ENCODE measurements at places on chromosomes 5 and 9.

DNA sequence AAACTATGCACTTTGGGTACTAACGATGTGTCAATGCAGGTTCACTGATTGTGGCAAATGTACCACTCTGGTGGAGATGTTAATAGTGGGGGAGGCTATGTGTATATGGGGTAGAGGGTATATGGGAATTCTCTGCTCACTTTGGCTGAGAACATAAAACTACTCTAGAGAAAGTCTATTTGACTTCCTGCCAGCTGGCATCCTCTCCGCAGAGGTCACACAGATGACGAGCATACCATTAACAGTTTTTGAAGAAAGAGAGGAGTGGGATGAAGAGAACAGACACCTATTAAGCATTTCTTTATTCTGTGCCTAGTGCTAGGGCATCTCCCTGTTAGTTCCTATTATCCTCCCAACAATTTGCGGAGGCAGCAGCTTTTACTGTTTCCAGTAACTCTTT is 58.4 kb upstream of the TRIM32 start:
- no peak for DNase-seq

DNA sequence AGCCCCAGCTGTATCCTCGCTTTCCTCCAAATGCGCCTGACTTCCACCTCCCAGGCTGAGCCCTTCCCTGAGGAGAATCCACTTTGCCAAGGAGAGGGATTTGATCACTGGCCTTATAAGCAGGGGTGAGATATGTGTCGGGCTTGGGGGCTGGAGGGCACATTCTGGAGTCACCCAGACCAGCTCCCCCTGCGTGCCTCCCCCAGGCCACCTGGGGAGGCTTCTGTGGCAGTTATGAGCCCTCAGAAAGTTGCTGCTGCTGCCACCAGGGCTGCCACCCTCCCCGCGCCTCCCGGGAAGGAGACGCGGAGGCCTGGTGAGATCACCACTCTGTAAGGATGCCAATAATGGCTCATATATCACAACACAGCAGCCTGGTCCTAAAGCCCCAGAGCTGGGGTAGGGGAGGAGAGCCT is 211.5 kb downstream of the PAPPA start:
- no peak for DNase-seq

GRCh38 chr9:7234144-7234543 is 476.4 kb downstream of the KDM4C start:
- no peak for DNase-seq

- no peak for DNase-seq
Measured at GRCh38 chr9:7802666-7803065, 3.1 kb upstream of the DMAC1 start.

DNA sequence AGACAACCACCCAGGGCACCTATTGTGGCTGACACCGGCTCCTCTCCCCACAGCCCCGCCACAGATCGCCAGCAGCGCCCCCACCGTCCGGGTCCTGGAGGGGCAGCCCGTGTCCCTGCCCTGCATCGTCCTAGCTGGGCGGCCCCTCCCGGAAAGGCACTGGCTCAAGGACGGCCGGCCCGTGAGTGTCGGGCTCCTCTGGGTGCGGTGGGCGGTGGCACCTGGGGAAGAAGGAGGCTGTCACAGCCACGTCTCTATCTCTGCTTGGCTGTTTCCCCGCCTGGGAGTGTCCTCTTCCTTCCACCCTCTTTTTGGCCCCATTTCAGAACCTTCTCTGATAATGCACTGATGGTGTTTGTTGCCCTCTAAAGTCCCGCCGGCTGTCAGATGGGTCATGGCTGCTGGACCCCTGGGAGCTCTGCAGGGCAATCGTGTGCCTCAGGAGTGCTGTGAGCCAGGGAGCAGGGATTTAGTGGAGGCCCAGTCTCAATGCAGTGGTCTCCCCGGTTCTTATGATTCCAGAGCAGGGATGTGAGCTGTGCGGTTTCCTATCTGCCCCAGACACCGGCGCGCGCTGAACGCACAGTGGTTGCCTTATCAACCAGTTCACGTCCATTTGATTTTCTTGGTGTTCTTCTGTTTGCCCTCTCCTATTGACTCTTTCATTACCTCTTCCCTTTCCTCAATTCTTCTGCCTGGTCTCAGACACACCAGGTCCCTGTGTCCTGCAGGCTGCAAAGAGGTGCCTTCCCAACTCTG is 55.3 kb downstream of the HMCN2 start:
- no peak for DNase-seq

- DNase-seq = no peak
Measured at GRCh38 chr5:108093186-108093585, 288.7 kb downstream of the FBXL17 start.

GRCh38 chr5:153926201-153926600 is 112.5 kb downstream of the FAM114A2 start:
- DNase-seq = no peak

- DNase-seq = no peak
Measured at GRCh38 chr9:81827616-81828296, 100.5 kb upstream of the SPATA31D4 start.
